ENCODE measurements at places on chromosomes 2 and 18. TPM values are rescaled to one million over a fixed set of nuclear protein-coding genes. Genes with fewer than 3 reads are reported as not detected.
A peak's percentile ranks its signal among the peaks of the same experiment; 100 is the strongest.

DNA sequence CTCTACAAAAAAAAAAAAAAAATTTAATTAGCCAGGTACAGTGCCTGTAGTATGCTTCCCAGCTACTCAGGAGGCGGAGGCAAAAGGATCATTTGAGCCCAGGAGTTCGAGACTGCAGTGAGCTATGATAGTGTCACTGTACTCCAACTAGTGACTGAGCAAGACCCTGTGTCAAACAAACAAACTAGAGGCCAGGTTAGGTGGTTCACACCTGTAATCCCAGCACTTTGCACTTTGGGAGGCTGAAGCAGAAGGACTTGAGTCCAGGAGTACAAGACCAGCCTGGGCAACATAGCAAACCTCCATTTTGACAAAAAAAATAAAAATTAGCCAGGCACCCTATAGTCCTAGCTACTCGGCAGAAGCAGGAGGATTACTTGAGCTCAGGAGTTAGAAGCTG lies 13.4 kb downstream of the HDLBP start:
- H3K27ac ChIP-seq, result no peak overlapping the region
- H3K4me3 ChIP-seq, result no peak overlapping the region
- H3K36me3 ChIP-seq, result no peaks in the 10 kb centered on the region
- DNase-seq, result no peak
- peaks cover 9% of the 10 kb centered on the region for H3K4me1 ChIP-seq
- no peaks in the 10 kb centered on the region for H3K27me3 ChIP-seq

DNA sequence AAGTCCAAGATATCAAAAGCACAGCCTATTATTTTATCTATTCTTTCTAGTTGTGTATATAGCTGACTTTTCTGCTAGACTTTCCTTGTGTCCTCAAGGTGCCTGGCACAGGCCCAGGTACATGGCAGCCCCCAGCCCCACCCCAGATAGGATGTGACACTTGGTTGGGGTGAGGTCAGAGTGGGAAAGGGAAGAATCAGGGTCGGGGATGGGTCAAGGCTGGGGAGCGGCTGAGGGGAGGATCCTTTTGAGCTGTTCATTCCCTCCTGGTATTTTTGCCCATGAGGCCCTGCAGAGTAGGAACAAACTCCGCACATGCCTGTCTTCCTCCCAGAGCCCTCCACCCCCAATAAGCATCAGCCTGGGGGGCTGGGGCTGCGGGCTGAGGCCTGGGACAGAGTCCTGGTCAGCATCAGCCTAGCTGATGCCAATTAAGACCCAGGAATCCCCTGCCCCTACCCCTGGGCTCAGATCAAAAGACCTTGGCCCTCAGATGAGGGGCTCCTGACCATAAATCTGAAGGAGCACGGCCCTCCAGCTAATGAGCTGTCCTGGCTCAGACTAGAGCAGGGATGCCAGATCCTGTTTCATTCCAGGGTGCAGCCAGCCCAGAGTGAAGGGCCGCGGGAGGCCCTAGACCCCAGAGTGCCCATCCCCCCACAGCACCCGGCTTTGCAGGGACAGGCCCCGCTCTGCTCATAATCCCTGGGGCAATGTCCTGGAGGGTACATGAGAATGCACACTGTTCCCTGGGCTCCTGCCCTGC lies 85.3 kb downstream of the SDC1 start:
- no peak overlapping the region for H3K27ac ChIP-seq
- H3K4me3 ChIP-seq, result no peak overlapping the region
- H3K4me1 ChIP-seq, result no peaks in the 10 kb centered on the region
- no peaks in the 10 kb centered on the region for H3K36me3 ChIP-seq
- DNase-seq, result no peak
- no peaks in the 10 kb centered on the region for H3K27me3 ChIP-seq

DNA sequence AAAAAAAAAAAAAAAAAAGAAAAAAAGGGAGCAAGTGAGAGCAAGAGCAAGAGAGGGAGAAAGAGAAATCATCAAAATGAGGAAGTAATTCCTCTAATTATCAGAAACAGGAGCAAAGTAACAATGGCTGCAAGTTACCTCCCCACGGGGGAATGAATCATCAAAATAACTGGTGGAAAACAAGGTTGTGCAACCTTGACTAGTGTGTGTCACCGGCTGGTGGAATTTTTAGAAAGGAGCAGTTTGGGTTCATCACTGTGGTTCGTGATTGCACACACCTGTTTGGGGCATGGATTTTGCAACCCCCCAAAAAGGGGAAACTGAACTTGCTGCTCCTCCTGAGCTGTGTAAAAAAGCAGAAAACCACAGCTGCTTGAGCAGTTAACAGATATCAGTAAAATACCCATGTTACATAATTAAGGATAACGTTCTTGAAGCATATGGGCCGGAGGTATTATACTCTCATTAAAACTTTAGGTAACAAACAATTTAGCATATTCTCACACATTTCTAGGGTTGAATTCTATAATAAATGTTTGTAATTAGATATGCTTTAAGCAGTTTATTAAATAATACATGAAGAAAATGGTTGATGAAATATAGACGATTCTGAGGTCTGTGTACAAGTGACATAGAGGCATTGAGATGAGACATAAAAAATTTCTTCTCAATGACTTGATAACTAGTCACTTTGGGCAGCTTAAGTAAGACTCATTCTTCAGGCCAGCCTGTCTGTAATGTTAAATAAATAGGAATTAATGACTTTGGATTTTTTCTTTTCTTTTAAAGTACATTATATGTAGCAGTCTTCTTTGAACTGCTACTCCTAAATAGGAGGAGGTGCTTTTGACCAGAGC lies 184.2 kb upstream of the ZEB2 start:
- no peak overlapping the region for H3K27ac ChIP-seq
- no peaks in the 10 kb centered on the region for H3K4me1 ChIP-seq
- DNase-seq, result peak; percentile 70
- H3K27me3 ChIP-seq, result no peaks in the 10 kb centered on the region
- H3K36me3 ChIP-seq, result no peaks in the 10 kb centered on the region

The PIK3C3 gene
- total RNA-seq, result 47.1 TPM

DNA sequence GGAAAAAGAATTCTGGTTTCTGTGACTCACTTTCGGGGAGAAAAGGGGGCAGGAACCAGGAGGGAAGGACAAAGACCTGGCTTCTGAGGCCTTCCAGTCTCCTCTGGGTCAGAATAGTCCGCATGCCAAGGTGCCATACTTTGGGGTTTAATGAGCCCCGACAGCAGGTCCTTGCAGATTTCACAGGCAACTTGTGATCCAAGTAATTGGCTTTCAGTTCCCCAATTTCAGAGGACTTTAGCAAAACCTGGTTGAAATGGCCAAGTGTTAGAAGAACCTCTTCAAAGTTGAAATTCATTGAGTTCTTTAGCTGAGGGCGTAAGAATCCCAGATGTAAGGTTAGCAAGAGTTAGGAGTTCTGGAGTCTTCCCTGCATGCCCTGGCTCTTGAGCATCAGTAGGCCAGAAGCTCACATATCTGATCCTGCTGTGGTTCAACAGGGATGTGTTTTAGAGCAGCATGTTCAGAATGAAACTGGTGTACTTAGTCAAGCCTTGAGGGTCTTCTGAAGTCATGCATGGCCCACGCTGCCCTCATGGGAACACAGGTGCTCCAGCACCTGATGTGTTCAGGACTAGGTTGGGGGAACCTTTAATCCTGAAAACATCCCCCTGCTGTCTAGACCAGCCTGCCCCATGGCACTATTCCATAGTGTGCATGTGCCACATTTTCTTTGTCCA lies 143.0 kb downstream of the NUP35 start:
- no peaks in the 10 kb centered on the region for H3K27me3 ChIP-seq
- H3K27ac ChIP-seq, result no peak overlapping the region
- no peaks in the 10 kb centered on the region for H3K4me1 ChIP-seq

DNA sequence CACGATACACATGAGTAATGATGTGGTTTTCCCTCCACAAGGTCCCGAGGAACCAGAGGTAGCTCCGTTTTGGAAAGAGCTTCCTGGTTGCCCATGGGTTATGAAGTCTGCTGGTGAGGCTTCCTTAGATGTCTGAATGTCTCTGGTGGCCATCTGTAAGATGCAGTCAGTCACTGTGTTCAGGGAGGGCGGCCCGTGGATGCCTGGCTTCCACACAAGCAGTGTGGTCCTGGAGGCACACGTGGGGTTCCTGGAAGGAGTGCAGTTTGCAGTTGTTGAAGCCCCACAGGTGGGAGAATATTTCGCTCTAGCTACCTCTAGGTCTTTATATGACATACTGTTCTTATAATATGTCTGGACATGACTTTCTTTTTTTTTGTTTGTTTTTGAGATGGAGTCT lies 209.0 kb downstream of the FAM210A start:
- H3K4me3 ChIP-seq, result no peak overlapping the region
- H3K27me3 ChIP-seq, result no peaks in the 10 kb centered on the region
- H3K36me3 ChIP-seq, result no peaks in the 10 kb centered on the region
- H3K27ac ChIP-seq, result no peak overlapping the region
- no peak for DNase-seq
- peaks cover 5% of the 10 kb centered on the region for H3K4me1 ChIP-seq

GRCh38 chr2:240466579-240467148 lies 31.2 kb downstream of the GPC1 start:
- H3K36me3 ChIP-seq, result no peaks in the 10 kb centered on the region
- no peaks in the 10 kb centered on the region for H3K27me3 ChIP-seq
- DNase-seq, result peak; percentile 59
- H3K4me3 ChIP-seq, result no peak overlapping the region

The SCG2 gene
- total RNA-seq, result 11.1 TPM

The DCDC2C gene
- not detected for total RNA-seq

GRCh38 chr2:21052044-21052443 lies 8.2 kb upstream of the APOB start:
- DNase-seq, result no peak
- H3K4me1 ChIP-seq, result no peaks in the 10 kb centered on the region
- H3K27me3 ChIP-seq, result no peaks in the 10 kb centered on the region
- no peak overlapping the region for H3K4me3 ChIP-seq
- no peak overlapping the region for H3K27ac ChIP-seq

The BMP10 gene
- total RNA-seq, result not detected

GRCh38 chr2:208496129-208496528 lies 89.5 kb downstream of the PTH2R start:
- no peak for DNase-seq
- no peaks in the 10 kb centered on the region for H3K4me1 ChIP-seq
- no peaks in the 10 kb centered on the region for H3K36me3 ChIP-seq

- peaks cover 3% of the 10 kb centered on the region for H3K4me1 ChIP-seq
- H3K4me3 ChIP-seq, result no peak overlapping the region
- DNase-seq, result peak; percentile 72
Measured at GRCh38 chr18:50507120-50507590, 52.7 kb upstream of the MAPK4 start.

GRCh38 chr18:48538531-48539405 lies at the start of gene CTIF:
CTIF (plus strand) TSS chr18:48539031; CDS start chr18:48619566, 80,535 bp downstream.
- H3K36me3 ChIP-seq, result no peaks in the 10 kb centered on the region
- peaks cover 31% of the 10 kb centered on the region for H3K4me1 ChIP-seq
- peak within 1 kb of the TSS; percentile 97 for H3K27ac ChIP-seq
- DNase-seq, result peak; percentile 99
- H3K27me3 ChIP-seq, result no peaks in the 10 kb centered on the region

DNA sequence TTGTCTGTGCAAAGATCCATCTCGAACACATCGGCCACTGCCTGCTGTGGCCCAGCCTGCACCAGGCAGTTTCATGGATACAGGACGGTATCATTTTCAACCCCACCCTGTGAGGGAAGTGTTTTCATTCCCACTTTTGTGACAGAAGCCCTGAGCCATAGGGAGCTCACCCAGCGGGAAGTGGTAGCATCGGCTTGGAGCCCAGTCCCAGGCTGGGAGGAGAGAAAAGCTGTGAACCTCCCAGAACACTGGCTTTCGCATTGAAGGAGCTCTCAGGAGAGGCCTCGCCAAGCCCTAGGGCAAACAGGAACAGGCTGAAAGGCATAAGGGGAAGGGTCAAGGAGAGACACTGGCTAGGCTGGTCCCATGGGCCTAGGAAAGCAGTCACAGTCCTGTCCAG lies 166.1 kb downstream of the TFCP2L1 start:
- H3K27ac ChIP-seq, result no peak overlapping the region
- peak; percentile 41 for DNase-seq
- no peak overlapping the region for H3K4me3 ChIP-seq
- no peaks in the 10 kb centered on the region for H3K27me3 ChIP-seq
- H3K4me1 ChIP-seq, result no peaks in the 10 kb centered on the region

The TPO gene
- 18.8 TPM for total RNA-seq

The CASP10 gene
- total RNA-seq, result 3.9 TPM

The HDHD2 gene
- total RNA-seq, result 21.0 TPM

DNA sequence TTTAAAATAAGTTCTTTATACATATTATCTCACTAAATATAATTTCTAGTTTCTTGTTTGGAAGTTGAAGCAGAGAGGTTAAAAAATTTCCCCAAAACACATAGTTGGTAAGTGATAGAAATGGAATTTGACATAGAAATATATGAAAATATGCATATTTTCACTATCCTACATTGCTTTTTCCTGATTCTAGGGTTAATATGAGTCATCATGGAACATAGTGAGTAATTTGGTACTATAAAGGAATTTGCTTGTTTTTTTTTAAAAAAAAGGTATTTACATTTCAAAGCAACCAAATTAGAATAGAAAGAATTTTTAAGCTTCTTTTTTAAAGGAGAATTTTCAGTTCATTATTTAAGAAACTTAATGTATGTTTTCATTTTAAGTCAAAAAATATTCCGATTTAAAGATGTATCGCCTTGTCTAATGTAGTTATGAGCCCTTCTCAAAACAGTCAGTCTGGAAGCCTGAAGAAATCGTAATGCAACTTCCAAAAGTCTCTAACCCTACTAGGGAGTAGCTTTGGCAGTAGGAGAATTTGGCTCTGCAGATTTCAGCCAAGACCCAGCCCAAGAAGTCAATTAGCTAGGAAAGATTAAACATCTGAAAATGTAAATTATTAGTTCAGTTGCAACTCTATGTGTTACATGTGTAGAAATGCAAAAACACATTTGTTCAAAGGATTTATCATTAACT lies 147.3 kb downstream of the RDH14 start:
- DNase-seq, result no peak
- H3K27me3 ChIP-seq, result no peaks in the 10 kb centered on the region

- H3K4me1 ChIP-seq, result no peaks in the 10 kb centered on the region
- DNase-seq, result no peak
- H3K27ac ChIP-seq, result no peak overlapping the region
- H3K4me3 ChIP-seq, result no peak overlapping the region
Measured at GRCh38 chr2:22536133-22536532, 848.8 kb upstream of the KLHL29 start.

GRCh38 chr2:72389447-72389846 lies 241.8 kb upstream of the CYP26B1 start:
- no peak overlapping the region for H3K4me3 ChIP-seq
- H3K4me1 ChIP-seq, result no peaks in the 10 kb centered on the region
- no peaks in the 10 kb centered on the region for H3K36me3 ChIP-seq

DNA sequence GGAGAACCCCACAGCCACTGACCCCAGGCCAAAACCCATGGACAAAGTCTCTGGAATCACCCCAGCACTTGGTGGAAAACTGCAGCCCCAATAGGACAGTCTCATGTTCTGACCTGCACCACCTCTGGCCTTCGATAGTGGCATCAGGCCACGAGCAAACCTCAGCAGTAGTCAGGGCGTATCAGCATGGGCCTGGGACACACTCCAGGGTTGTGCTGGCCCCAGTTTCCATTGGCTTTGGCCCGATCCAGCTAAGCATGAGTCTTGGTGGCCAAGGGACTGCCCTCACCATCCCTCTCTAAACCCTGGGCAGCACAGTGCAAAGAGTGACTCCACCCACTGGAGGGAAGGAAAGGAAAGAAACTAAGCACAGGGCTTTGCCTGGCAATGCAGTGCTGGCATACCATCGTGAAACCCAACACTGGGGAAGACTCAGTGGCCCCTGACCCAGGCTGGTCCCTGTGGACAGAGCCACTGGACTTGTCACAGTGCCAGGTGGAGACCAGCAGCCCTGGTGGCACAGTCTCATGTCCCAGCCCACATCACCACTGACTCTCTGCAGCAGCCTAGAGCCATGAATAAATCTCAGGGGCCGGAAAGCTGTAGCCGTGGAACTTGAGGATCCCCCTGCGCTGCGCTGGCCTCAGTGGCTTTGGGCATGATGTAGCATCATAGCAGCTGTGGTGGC lies 46.3 kb downstream of the ZNF519 start:
- H3K4me3 ChIP-seq, result no peak overlapping the region
- no peaks in the 10 kb centered on the region for H3K36me3 ChIP-seq
- H3K27me3 ChIP-seq, result no peaks in the 10 kb centered on the region
- DNase-seq, result no peak

All from sigmoid colon (tissue), 7 donors.